ENCODE measurements at places on chromosomes 2 and 18. TPM values are rescaled to one million over a fixed set of nuclear protein-coding genes. Genes with fewer than 3 reads are reported as not detected.
A peak's percentile ranks its signal among the peaks of the same experiment; 100 is the strongest.

Gene CRYGC
- not detected for total RNA-seq

Gene EVX2
- total RNA-seq, result 1.2 TPM

DNA sequence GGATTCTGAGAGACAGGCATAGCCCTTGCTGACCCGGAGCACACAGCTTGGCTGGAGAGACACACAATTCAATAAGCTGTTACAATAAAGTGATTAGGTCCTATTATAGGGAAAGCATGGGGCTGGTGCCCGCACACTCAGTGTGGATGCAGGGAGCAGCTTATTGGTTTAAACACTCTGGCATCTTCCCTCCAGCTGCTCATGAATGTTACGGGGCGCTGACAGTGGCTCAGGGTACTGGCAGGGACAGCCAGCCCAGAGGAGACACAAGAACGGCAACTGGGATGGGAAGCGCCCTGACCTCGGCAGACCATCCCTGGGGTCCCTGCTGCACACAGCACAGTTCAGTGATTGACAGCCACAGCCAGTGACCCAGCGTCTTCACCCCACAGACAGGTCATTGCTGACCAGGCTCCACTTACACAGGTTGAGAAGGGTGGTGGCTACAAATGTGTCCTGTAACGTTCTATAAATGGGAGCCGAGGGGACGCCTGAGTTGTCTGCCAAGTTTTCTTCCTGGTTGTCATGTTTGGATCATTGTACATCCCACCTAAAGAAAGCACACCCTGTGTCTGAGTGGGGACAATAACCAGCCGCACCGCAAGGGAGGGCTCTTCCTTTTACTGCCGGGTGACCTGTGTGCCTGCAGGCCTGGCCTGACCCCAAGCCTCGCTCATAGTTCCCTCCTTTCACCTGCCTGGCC lies 60.3 kb downstream of the SH3BP4 start:
- DNase-seq, result no peak

GRCh38 chr2:241136661-241137260 lies 12.5 kb downstream of the PASK start:
- no peak for DNase-seq

DNA sequence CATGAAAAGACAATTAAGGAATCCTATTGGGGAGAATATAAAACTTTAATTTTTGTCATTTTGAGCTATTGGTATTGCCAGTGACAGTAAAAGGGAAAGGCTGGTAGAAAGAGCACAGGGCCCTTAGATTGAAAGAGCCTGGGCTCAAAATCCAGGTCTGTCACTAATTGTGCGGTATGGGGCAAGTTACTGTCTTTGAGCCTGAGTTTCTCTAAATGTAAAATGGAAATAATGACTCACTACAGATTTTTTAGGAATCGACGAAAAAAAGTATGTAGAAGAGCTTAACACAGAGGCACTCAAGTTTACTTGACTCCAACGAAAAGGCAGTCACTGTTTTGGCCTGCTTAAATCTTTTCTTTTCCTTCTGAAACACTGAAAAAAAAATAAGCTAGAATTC lies 7.0 kb downstream of the NDUFV2 start:
- DNase-seq, result no peak

- peak; percentile 36 for DNase-seq
These were observed 54.2 kb upstream of the ZSWIM2 start for GRCh38 chr2:186903216-186903615.

GRCh38 chr18:31683106-31683505 lies 1.3 kb downstream of the B4GALT6 start:
- no peak for DNase-seq

Gene ERICH2
- total RNA-seq, result not detected

DNA sequence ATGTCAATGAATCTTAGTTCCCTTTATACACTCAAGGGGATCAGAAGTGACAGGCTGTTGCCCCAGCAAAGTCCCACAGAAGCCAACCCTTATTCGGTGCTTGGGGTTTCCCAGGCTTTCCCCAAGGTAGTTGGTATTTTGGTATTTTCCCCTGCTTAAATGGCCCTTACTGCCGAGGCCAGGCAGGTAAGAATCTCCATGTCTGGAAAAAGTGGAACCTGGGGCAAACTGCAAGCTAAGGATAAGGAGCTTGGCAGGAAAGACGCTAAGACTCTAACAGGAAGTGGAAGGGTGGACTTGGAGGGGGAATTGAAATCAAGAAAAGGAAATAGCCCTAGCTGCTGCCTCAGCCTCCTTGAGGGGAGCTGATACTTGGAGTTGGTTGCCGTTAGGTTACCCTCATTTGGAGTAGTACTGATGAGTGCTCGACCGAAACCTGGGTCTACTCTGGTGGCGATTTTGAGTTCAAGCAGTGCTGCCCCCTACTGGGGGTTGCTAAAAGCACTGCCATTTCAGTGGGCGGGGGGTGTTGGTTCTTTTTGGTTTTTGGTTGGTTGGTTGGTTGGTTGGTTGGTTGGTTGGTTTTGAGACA lies 3.3 kb upstream of the GPBAR1 start:
- peak; percentile 51 for DNase-seq

DNA sequence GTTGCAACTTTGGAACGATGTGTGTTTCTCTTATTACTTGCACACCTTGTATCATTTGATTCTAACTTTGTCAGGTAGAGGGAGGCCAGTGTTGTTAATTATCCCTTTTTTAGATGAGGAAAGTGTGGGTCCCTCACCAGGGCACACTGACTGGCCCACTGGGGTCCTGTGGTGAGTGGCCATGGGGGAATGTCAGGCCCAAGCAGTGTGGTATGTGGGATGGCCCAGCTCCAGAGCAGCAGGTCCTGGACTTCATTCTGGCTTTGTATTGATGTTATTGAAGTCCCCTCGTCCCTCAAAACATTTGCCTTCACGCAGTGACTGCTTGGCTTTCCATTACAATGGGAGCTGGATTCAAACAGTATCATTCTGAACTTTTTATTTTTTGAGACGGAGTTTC lies 11.7 kb downstream of the NCK2 start:
- DNase-seq, result no peak

DNA sequence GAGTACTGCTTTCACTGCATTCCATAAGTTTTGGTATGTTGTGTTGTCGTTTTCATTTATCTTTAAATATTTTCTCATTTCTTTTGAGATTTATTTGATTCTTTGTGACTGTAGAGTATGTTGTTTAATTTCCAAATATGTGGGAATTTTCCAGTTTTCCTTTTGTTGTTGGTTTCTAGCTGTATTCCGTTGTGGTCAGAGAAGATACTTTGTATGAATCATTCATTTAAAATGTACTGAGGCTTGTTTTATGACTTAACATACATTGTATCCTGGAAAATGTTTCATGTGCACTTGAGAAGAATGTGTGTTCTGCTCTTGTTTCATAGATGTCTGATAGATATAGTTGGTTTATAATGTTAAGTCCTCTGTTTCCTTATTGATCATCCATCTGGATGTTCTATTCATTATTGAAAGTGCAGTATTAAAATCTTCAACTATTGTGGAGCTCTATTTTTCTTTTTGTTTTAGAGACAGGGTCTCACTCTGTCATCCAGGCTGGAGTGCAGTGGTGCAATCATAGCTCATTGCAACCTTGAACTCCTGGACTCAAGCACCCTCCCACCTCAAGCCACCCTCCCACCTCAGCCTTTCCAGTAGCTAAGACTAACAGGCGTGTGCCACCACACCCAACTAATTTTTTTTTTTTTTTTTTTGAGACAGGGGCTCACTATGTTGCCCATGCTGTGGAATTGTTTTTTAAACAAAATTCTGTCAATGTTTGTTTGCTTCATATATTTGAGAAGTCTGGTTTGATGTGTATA lies 96.8 kb downstream of the TAF4B start:
- no peak for DNase-seq

GRCh38 chr2:16334886-16335603 lies 330.6 kb downstream of the CYRIA start:
- DNase-seq, result no peak

DNA sequence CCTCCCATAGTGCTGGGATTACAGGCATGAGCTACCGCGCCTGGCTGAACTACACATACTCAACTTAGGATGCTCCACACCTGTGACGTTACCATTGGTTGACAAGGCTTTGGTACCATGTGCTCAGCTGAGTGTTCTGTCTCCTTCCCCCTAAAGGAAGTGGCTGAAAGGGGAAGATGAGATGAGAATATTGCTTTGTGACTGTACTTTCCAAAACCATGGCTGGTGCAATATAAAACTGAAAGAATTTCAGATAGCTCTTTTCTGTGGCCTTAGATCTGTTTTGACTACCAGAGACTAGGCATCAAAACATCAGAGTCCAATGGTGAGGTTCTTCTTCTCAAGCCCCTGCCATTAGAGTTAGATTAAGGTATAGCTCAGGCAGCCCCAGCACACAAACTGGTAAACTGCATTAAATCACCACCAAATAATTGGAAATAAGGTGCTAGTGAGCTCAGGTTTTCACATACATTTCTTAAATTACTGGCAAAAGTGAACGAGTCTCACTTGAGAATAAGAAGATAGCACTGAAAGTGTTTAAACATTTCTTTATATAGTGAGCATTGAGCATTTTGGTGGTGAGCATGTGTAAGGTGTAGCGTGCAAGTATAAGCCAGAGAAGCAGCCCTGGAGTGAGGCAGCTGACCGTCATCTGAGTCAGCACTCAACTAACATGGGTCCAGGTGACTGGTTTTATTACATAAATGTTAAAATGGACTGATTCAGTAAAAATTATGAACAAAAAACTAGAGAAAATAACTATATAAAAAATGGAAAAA lies 113.5 kb upstream of the FZD5 start:
- DNase-seq, result no peak

Gene SEMA4F
- 26.5 TPM for total RNA-seq

Gene SLC16A14
- total RNA-seq, result 1.7 TPM

DNA sequence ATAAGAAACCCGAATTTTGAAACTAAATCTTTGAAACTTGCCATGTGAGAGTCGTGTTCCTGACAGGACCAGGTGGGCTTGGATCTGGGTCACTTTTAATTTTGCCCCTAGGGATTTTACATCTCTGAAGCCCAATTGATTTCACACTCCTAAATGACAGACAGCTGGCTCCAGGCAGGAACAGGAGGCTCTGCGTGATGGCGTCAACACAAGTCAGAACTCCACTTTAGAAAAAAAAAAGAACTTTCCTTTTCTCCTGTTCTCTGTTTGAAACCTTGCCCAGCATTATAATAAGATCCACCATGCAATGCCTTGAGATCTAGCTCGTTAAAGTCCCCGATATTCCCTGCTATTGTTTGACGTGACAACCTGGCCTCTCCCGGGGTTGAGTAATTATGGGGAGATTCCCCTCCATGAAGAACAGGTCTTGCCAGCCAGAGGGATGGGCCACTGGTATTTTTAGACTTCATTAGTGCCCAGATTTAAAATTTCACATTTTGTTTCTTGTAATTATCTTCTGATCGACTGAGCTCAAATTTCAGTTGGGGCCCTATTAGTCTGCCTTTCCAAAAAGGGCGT lies 260.3 kb downstream of the KLHL29 start:
- no peak for DNase-seq

GRCh38 chr2:125264453-125264852 lies 1239.4 kb downstream of the CNTNAP5 start:
- no peak for DNase-seq

GRCh38 chr2:102424754-102425153 lies 1.8 kb downstream of the IL18RAP start:
- no peak for DNase-seq

Gene GRHL1
- 13.2 TPM for total RNA-seq

DNA sequence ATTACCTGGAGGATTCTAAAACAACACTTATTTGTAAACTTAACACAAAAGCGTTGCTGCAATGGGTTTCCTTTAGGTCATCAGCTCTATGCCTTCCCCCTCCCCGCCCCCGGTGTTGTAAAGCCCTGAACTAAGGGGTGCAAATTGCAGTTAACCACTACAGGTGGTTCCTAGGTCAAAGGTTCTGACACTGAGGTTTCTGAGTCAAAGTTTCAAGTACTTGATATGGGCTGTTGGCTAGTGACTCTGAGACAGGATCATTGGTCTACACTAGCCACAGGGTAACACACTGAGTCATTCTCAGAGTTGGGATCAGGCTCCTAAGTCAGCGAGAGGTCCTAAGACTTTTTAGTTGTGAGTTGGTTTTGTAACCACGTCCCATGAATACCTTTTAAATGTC lies 15.4 kb downstream of the IL1B start:
- no peak for DNase-seq

DNA sequence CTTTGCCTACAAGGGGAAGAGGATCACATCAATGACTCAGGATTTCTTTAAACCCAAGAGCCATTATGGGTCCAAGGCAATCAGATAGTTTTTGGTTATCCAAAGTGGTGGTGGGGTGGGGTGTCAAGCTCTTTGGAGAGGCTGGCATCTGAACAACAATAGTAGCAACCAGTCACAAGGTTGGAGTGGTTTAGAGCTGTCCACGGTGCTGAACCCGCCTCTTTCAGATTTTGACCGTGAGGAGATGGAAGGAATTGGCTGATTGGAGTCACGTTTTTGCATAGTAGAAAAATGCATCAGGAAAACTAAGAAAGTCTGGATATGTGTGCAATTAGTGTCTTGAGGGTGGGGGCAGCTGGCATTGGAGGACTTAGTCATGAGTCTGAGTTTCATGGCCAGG lies 159.9 kb downstream of the LOXHD1 start:
- peak; percentile 29 for DNase-seq

Gene CSRNP3
- total RNA-seq, result 10.4 TPM

Gene MC2R
- total RNA-seq, result 12.3 TPM

Gene CNTNAP5
- total RNA-seq, result 2.6 TPM

DNA sequence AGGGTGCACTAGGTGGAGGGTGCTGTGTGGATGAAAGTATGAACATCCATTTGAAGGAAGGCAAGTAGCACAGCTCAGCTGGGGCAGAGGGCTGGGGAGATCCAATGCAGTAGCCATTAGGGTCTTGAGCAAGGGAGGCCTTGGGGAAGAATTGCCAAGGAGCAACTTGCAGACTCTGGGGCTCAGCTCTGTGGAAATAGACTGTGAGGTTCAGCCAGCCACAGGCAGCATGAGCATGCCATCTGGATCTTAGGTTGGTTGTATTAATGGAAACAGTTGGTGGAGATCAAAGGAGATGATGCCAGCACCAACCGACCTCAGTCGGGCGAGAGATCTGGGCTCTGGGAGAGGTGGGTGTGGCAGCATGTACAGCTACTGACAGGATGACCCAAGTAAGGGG lies 5.6 kb downstream of the ZAP70 start:
- DNase-seq, result no peak

DNA sequence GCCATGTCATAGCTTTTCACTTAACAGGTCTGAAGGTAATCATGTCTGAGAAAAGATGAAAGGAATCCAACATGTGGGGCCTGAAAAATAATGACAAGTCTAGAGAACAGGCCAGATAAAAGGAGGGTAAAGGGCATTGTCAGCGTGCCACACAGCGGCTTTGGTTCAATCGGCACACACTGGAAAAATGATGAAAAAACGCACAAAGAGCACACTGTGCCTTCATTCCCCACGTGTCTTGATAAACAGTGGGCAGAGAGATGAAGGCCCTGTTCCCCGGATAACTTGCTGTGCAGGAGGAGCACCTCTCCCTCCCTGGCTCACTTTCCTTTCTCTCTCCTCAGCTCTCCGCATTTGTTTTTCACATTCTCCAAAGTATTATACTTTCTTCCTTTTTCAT lies 766.3 kb downstream of the TDRD15 start:
- no peak for DNase-seq

Gene ATP6V1C2
- total RNA-seq, result 0.72 TPM

DNA sequence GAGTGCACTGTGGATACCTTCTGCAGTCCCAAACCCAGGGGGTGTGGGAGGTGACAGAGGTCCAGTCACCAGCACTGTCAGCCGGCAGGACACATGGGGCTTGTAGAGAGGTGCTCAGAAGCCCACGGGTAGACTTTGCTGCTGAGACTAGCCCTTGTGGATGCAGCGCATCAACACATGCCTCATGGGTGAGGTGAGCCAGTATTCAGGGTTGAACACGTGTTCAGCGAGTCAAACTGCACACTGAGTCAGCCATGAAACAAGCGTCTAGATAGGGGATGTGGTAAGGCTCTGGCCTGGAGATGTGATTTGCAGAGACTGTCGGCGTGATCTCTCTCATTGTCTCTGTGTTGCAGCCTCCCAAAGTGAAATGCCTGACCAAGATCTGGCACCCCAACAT lies 35.8 kb upstream of the SCLY start:
- DNase-seq, result no peak

Gene CAPN14
- total RNA-seq, result 0.96 TPM

Data from umbilical cord (tissue), 2 donors.